ENCODE measurements at places on chromosomes 6 and 20.
A peak's percentile ranks its signal among the peaks of the same experiment; 100 is the strongest.

DNA sequence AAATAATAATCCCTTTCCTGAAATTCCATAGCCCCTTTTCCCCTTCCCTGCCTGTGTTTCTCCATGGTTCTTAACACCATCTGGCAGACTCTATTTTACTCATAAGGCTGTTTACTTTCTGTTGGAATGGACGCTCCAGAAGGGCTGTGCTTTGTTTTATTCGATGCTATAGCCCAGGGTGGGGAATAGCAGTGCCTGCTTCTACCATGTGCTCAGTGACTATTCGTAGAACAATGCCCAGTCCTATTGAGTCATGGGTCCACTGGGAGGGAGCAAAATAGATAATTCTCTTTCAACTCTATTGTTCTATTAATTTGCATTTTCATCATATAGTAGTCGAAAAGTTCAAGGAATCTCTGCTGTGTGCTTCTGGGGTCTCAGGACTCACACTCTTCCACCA lies 565.1 kb downstream of the C6orf118 start:
- DNase-seq, result no peak

DNA sequence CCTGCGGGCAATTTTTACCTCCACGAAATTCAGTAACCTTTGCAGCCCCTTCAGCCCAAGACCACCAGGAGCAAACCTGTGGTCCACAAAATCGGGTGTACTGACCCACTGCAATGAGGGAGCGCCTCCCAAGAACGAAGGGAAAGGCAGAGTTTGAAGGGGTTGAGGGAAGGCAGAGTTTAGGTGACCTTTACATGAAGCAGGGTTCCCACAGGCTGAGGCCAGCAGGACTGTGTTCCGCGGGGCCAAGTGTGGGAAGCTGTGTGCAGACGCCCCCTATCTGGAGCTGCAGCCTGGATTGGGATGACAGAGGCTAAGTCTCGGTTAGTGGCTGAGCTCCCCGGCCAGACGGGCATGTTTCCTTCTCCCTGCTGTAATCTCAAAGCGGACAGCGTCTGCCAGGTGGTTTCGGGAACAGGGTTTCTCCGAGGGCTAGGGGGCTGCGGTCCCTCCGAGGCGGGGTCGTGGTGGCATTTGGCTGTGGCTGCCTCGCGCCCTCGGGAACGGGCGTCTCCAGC lies 826 bp upstream of the PYGB start:
- DNase-seq, result peak; percentile 14

- DNase-seq, result no peak
Observed at GRCh38 chr6:31689249-31690110, 8.6 kb upstream of the LY6G5C start.

GRCh38 chr20:36173451-36173933 lies 19.0 kb downstream of the EPB41L1 start:
- no peak for DNase-seq
